ENCODE measurements at places on chromosomes 7 and 10.

GRCh38 chr7:27182861-27183681 is 2.0 kb downstream of the HOXA11 start:
- peak; percentile 61 for DNase-seq

DNA sequence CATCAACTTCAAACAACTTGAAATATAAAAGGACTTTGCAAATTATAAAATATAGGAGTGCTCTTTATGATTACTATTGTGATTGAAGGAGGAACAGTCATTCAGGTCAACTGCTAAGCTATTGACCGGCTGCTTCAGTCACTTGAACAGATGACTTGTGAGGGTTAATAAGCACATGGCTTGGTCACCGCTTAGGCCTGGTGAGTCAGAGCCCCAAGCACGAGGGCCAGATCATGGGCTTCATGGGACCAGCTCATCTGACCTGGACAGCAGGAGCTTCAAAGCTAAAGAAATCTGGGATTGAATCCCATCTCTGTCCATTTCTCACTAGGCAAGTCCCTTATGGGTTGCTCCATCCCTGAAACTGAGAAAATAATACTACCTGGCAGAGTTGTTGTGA is 60.4 kb upstream of the ADO start:
- no peak for DNase-seq

GRCh38 chr7:774161-775109 is 47.4 kb upstream of the PRKAR1B start:
- peak; percentile 38 for DNase-seq

- no peak for DNase-seq
These were observed 1.3 kb upstream of the RASSF4 start for GRCh38 chr10:44958196-44958897.

- peak; percentile 24 for DNase-seq
These were observed 8.2 kb upstream of the PODXL start for GRCh38 chr7:131564640-131565039.

GRCh38 chr7:93821463-93821862 is 69.1 kb downstream of the TFPI2 start:
- DNase-seq = no peak

- no peak for DNase-seq
These were observed 28.3 kb downstream of the CNOT4 start for GRCh38 chr7:135481598-135481979.

DNA sequence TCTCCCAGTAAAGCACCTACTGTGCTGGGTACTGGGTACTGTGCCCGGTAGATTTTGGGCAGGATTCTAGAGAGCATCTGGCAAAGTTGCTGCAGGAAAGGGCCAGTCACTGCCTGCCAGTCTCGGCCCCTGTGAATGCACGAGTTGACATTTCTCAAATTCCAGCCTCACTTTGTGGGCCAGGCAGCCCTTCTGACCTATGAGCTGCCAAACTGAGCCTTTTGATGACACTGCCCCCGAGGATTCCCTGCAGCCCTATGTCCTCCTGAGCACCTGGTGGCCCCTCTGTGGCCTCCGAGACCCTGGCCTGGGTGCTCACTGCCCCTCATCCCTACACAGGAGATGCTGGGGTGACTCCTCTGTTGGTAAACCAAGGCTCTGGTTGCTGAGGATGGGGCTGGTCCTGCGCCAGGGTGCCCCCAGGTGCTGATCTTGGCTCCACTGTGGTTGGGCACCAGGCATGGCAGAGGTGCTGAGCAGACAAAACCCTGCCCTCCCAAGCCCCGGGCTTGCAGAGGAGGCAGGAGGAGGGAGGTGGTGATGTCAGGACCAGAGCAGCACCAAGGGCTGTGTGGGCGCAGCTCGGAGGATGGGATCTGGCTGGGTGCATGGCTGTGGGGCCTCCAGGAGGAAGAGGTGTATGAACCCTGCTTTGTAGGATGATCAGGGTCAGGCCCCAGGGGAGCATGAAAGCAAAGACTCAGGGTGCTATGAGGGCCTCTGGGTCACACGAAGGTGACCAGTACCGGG is 16.2 kb downstream of the LHPP start:
- no peak for DNase-seq

DNA sequence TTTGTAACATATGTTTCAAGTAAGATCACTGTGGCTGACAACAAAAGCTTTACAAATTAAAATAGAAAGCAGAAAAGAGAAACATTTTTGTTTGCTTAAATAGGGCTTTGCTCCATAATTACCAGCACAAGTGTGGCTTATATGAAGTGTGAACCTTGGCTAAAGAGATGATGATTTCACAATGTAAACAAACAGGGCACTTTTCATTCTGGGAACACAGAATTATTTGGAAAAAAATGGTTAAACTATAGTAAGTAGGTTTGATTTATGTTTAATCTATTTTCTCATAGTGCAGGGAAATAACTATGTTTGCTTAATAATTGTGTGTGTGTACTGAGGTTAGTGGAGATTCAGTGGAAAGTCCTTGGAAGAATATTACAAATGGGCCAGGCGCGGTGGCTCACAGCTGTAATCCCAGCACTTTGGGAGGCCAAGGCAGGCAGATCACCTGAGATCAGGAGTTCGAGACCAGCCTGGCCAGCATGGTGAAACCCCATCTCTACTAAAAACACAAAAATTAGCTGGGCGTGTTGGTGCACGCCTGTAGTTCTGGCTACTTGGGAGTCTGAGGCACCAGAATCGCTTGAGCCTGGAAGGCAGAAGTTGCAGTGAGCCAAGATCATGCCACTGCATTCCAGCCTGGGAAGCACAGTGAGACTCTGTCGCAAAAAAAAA is 19.1 kb upstream of the OTUD1 start:
- DNase-seq = no peak

DNA sequence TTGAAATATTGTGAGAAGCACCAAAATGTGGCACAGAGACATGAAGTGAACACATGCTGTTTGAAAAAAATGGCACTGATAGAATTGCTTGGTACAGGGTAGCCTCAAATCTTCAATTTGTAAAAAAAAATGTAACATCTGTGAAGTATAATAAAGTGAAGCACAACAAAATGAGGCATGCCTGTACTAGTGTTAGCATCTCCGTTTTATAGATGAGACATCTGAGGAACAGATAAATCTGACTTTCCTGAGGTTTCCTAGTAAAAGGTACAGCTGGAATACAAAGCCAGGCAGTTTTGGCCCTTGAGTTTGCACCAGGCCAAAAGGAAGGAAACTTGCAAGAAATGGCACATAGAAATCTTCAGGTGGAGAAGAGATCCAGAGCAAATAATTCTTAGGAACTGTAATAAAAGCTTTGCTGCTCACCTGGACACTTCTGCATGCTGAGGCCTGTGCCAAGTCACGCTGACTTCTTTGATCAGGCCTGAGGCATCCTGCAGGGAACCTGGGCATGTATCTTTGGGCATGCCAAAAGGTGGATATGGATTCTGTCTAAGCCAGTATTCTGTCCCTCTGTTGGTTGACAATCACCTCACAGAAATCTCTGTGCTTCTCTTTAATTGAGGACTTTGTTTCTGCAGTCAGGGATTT is 251.5 kb upstream of the PLPP4 start:
- DNase-seq = no peak

GRCh38 chr10:101020427-101021075 is 10.4 kb downstream of the PDZD7 start:
- DNase-seq = no peak

DNA sequence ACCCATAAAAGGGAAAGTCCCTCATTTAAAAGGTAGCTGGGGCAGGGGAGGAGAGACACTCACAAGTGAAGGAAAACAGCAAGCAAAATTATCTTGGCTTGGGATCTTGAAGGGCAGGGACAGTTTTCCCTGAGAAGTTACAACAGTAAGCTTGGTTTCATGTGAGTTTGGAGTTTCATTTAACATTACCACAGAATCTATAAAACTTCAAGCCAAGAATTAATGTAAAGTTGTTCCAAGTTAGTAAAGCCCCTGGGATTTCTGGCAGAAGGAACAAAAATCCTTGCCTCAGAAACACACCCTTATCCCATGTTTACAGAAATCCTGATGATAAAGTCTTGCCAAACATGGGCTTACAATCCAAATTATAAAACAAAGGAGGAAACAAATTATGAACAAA is 19.2 kb downstream of the CRPPA start:
- no peak for DNase-seq

DNA sequence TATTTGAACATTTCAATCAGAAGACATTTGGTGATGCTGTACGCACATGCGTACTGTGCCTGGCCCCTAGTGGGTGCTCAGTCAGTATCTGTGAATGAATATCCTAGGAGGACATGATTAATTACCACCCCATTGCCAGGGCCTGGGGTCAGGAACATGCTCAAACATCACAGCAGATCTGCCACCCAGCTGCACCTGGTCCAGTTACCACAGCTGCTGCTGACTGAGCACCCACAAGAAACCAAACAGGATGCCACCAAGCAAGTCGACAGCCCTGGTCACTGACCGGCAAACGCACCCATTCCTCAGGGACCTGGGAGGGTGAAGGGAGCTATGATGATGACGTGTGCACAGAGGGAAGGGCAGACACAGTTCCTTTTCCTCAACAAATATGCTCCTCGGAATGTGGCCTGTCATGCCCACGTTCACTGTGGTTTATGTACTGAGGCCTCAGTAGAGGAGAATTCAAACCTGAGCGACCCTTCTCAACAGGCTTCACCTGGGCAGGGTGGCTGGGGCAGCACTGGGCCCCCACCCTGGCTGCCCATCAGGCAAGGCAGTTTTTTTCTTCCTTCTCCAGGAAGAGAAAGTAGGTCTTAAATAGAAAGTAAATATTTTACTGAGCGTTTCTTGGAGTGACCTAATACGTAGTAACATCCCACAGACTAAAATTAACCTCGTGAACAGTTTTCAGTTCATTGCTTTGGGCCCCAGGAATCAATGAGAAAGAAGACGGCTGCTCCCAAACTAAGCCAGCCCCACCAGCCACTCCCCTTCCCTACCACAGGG is 13.4 kb downstream of the CTBP2 start:
- peak; percentile 47 for DNase-seq

GRCh38 chr10:63977329-63977923 is 456.2 kb downstream of the REEP3 start:
- DNase-seq = peak; percentile 62

- DNase-seq = no peak
These were observed 34.2 kb downstream of the C10orf67 start for GRCh38 chr10:23310404-23310803.

- peak; percentile 12 for DNase-seq
These were observed 34.3 kb downstream of the SLC25A13 start for GRCh38 chr7:96287559-96287958.

GRCh38 chr7:84568781-84569180 is 374.2 kb upstream of the SEMA3A start:
- DNase-seq = no peak

DNA sequence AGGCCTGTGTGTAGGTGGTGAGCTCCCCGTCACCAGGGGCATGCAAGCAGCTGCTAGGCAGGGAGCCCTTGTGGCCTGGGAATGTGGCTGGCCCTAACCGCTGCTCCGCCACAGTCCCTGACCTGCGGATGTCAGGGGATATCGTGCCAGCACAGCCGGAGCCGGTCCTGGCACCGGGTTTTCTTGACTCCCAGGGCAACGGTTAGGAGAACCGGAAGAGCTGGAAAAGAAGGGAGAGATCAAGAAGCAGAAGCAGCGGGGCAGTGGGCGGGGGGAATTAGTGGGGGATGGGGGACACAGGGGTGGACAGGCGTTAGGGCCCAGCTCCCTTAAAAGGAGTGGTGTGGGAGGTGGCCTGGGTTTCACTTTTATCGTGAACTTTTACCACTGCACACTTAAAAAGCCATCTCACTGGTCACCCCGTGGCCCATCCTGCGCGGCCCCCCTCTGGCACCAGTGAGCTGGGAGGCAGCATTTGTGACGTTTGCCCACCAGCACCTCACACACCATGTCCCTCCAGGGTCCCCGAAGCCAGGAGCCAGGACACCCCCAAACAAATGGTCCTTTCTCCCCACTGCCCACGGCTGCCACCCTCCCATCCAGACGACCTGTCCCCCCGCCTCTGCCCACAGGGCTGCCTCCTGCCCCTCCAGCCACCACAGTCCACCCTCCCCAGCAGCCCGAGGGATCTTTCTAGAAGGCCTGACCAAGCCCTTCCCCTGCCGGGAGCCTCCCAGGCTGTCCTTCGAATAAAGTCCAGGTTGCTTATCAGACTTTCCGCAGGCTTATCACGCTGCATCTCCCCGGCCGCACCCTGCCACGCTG is 1.8 kb upstream of the MICALL2 start:
- DNase-seq = peak; percentile 49

DNA sequence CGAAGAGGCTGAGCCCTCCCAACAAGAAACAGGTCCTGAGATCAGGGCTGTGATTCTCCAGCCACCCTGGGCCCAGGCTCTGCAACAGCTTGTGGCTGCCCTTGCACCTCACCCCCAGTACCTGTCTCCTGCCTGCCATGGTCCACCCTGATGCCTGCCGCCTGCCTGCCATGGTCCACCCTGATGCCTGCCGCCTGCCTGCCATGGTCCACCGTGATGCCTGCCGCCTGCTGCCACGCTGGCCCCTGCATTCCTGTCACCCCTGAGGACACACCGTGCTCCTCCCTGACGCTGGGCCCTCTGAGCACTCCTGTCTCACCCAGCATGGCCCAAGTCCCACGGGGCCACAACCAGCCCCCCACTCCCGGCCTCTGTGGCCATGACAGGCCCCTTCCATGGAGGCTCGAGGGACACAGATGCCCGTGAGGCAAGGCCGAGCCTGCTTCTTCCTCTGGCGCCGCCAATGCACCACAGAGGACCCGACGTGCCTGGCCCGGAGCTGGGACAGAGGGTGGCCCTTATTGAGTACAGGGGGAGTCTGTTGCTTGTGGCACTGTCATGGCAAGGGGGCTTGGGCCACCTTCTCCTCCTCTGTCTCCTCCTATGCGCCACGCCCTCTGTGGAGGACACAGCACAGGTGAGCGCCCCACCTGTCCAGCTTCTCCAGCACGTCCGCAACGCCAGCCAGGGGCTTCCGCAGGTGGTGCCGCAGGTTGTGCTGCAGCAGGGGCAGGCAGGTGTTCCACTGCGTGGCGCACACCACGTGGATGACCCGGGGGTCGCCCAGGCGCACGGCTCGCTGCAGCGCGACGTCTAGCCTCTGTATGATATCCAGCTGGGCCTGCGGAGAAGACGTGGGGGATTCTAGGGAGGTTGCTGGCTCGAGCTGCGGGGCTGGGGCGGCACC is 18.1 kb downstream of the CFAP46 start:
- DNase-seq = no peak

- DNase-seq = peak; percentile 70
These were observed 582.4 kb downstream of the SUGCT start for GRCh38 chr7:40717242-40717641.

DNA sequence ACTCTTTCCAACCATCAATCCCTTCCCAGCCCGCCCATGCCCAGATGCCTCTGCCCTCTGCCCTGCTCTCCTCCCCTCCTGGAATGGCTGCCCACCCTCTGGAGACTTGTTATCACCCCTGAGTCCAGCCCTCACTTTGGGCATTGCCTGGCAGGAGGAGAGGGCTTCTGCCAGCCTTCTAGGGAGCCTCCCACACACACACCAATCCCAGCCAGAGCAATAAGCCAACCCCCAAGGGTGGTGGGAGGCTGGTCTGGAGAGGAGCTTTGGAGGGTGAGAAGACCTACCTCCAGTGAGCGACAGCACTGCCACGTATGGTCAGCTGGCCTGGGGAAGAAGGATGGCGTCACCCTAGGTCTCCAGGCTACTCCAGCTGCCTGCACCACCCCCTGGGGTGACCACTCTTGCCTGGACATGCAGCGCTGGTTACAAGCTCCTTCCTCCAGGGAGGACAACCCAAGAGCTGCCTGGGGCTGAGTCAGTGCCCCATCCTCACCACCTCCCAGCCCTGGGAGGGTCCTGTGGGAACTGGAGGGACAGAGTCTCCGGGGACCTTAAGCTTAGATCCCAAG is 8.4 kb downstream of the C10orf105 start:
- DNase-seq = peak; percentile 49

- DNase-seq = no peak
These were observed 250.6 kb downstream of the KLF6 start for GRCh38 chr10:3534433-3534832.

Data from NB4 (cell line).